ENCODE measurements at places on chromosomes 5 and 9.

- no peak for DNase-seq
Measured at GRCh38 chr9:83299571-83299970, 236.6 kb upstream of the RASEF start.

DNA sequence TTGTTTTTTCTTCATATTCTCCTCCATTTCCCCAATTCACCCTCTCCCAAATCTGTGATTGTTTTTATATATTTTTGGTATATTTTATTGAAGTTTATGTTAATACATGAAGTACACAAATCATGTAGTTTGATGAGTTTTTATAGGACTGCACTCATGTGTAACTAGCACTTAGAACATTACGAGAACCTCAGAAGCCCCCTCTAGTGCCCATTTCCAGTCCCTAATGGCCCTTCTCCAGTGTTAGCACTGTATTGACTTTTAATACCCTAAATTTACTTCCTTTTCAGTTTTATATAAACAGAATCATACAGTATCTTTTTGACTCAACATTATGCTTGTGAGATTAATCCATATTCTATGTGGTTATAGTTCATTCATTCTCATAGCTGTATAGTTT, 18.5 kb upstream of the FKTN start:
- no peak for DNase-seq

- DNase-seq: no peak
Measured at GRCh38 chr5:83036991-83037575, 40.1 kb downstream of the TMEM167A start.

DNA sequence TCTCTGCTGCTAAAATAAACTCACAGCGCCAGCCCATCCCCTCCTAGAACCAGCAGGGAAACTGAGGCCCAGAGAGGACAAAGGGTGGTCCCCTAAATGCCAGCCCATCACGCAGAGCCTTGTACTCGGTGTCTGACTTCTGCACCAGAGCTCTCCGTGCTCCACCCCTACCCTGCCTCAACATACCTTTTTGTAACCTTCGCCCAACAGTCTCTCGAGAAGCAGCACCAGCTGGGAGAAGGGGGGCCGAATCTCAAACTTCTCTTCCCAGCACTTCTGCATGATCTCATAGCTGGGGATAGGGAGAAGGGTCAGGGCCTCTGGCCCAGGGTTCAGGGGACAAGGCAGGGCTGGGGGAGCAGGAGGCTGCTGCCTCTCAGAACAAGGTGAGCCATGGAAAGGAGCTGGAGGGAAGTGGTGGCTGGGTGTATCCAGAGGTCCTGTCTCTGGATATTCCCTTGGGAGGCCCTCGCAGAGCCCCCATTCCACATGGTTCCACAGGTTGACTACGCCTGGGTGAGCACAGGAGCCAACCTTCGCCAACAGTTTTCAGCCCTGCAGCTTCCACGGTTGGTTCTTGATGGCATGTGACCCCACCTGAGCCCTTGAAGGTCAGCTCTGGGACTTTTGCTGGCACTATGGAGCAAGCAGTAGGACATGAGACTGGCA, 32.3 kb upstream of the CSF1R start:
- DNase-seq: no peak

GRCh38 chr5:160297004-160297403, 15.4 kb downstream of the CCNJL start:
- DNase-seq: no peak

DNA sequence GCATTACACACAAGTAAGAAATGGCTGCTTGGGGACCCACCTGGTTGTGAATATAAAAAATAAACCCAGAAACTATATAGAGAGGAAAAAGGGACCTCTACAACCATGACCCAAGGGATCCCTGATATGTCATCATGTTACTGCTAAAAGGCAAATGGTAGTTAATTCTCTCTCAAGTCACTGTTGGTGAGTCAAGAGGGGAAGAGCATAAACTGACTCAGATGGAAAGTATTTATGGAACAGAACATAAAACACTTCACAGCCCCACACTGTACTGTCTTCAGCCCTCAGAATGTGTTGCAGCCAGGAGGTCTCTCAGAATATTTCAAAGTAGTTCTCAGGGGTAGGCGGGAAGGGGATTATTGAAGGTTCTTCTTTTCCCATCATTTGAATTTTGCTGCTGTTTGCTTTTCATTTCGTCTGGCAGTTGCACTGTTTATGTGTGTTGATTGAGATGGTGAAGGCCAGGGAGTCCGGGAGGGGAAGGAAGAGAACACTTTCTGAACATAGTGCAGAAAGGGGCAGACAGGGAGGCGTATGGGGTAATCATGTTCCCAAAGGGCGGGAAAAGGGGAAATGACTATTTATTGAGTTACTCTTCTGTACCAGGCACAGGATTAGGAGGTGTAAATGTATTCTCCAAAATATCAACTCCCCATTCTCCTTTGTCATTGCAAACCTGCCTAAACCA, 85.5 kb downstream of the TEK start:
- DNase-seq: no peak

GRCh38 chr9:12781226-12781733, 6.5 kb downstream of the LURAP1L start:
- no peak for DNase-seq

GRCh38 chr5:78801413-78801812, 152.8 kb upstream of the LHFPL2 start:
- DNase-seq: no peak

GRCh38 chr5:170597109-170597751, 93.4 kb downstream of the KCNIP1 start:
- peak; percentile 72 for DNase-seq

GRCh38 chr5:55900068-55900467, 48.9 kb downstream of the IL31RA start:
- DNase-seq: peak; percentile 23

- no peak for DNase-seq
Measured at GRCh38 chr9:32603914-32604852, 31.2 kb upstream of the NDUFB6 start.

- DNase-seq: no peak
Measured at GRCh38 chr5:93513298-93513697, 67.7 kb downstream of the NR2F1-AS1 start.

- no peak for DNase-seq
Measured at GRCh38 chr5:19940192-19940591, 47.8 kb downstream of the CDH18 start.

DNA sequence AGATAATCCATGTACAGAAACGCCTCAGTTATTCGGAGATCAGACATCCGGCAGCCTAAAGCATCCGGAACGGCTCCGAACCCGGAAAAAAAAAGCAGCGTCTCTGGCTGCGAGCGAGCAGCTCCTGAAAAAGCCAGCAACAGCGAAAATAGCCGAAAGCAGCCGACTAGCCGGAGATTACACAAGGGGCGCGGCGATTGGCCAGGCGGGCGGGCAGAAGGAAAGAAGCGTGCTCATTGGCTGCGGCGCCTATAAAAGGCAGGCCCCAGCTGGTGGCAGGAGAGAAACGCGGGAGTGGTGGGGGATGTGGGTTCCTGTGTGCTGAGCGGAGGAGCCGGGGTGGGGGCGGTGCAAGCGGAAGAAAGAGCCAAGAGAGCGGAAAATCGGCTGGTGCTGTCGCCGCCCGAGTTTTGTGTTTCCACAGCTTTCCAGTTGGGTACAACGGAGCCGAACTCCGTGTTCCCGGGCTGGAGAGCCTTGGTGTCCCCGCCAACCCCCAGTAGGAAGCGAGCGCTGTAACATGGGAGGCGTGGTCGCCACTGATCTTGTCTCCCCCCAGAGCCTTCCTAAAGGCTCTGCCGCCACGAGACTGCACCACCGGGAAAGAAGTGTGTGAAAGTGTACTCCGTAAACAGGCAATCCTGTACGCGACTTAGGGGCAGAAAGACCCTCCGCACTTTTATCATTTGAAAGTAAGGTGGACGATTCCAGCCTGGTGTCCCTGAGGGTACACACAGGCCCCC, at the start of gene ARL15:
Gene ARL15, minus strand, starts transcription at position 141 of the 743 bp plus-strand sequence.
- DNase-seq: peak; percentile 97

- no peak for DNase-seq
Measured at GRCh38 chr9:18061856-18062255, 412.1 kb upstream of the ADAMTSL1 start.

- DNase-seq: no peak
Measured at GRCh38 chr9:13116292-13116691, 163.2 kb downstream of the MPDZ start.

- no peak for DNase-seq
Measured at GRCh38 chr9:78549711-78550110, 252.8 kb downstream of the PSAT1 start.

DNA sequence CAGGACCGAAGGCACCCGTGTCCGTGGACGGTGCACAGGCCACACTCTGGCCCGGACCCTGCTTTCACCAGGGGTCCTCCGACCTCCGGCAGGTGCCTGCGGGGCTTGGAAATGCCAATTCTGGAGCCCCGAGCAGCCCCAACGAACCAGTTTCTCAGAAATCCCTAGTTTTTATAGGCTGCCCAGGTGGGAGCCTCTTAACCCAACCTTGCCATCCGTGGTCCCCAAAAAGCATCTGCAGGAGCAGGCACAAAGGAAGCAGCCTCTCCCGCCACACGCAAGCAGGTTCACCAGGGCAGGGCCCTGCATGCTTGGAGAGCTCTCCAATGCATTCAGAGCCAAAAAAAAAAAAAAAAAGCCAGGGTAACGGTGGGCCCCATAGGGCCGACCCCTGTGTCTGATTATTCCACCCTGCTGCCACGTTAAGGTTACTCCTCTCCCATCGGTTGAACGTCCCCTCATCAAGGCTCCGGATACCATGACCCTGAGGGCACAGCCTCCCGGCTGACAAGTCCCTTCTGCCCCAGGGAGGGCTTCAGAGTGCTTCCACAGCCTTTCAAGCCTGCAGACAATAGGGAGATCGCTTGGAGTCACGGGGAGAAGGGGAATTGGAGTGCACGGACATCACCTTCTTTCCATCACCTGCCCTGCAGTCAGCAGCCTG, 796 bp upstream of the TPRN start:
- DNase-seq: no peak

DNA sequence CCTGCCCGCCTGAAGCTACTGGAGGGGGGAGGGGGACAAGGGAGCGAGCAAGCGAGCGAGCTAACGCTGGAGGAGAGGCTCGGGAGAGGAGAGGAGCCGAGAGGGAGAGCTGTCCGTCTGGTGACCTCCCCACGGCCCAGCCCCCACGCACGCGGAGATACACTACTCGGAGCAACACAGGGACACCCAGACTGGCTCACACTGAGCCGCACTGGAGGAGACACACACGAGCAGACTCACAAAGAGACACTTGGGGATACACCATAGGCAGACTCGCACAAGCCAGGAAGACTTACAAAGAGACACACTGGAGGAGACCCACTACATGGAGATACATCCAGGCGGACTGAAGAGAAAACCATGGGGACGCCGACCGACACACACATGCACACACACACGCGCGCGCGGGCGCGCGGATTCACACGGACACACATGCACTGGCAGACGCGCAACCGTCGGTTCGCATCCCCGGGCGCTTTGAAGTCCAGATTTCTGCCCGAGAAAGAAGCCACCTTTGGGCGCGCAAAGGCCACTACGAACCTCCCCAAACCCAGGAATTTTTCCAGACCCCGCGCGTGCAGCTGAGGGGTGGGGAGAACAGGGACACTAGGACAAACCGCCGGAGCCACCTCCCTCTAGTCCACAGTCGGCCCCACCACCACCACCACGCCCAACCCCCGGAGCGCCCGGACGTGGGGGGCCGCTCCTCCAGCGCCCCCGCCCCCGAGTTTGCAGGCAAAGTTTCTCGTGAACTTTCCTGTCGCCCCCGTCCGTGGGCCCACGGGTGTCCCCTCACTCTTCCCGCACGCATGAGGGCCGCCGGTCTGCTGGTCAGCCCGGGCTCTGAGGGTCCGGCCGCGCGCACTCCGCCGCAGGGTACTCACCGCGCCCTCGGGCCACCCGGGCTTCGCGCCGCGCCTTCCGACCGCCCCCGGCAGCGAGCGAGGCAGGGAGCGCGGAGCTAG, 571 bp downstream of the CNTFR start:
- DNase-seq: no peak

- no peak for DNase-seq
Measured at GRCh38 chr9:99873531-99873930, 32.9 kb upstream of the STX17 start.

DNA sequence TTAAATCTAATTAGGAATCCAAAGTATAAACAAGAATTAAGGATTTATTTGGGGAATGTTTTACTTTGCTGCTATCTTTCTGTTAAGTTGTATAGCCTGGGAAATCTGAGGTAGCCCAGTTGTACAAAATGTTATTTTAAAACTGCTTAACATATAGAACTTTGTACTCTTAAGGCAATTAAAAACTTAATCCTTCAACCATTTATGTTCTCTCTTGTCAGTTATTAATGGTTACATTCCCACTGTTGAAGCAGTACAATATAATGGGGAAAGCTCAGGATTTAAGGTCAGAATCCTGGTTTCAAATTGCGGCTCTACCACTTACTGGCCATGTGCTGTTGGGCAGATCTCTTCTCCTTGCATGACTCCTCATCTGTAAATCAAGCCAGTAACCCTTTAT, 32.7 kb downstream of the FBXO38 start:
- no peak for DNase-seq

DNA sequence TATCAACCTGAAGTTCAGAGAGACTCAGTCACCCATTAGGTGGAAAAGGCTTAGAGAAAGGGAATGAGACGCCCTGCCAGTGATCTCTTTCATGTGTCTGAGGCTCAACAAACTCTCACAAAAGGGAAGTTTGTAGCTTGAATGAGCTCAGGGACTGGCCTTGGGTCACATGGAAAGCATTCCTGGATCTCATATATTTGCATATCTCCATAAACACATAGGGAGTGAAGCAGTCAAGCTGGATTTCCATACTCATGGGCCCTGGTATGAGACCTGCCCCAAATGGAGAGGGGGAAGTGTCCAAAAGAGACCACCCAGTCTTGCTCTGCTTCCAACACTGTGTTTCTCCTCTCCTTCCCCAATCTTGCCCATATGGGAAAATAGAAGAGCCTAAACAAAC, 26.4 kb upstream of the PRUNE2 start:
- no peak for DNase-seq

GRCh38 chr9:33044677-33045282, 19.7 kb downstream of the DNAJA1 start:
- DNase-seq: no peak

- no peak for DNase-seq
Measured at GRCh38 chr9:137969008-137969407, 91.4 kb downstream of the CACNA1B start.

DNA sequence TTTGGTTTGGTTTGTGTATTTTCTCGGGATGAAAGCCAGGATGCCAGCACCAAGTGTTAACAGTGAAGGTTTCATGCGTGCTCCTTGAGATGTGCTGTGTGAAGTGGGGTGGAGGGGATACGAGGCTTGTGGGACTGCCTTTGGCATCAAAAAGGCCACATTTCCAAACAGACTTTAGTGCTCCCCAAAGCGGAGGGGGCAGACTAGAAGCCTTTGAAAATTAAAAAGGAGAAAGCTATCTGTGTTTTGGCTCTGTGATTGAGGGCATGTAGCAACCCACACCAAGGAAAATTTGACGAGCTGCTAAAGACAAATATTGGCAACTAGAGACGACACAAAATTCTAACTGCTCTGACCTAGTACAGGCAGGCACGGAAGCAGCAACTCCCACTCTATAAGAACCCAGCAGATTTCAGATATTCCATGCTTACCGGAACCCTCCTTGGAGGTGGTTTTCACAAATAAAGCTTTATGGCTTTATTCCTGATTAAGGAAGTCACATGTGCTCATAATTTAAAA, 154.5 kb downstream of the ARSB start:
- DNase-seq: no peak
